ENCODE measurements at places on chromosomes 6 and 20.

DNA sequence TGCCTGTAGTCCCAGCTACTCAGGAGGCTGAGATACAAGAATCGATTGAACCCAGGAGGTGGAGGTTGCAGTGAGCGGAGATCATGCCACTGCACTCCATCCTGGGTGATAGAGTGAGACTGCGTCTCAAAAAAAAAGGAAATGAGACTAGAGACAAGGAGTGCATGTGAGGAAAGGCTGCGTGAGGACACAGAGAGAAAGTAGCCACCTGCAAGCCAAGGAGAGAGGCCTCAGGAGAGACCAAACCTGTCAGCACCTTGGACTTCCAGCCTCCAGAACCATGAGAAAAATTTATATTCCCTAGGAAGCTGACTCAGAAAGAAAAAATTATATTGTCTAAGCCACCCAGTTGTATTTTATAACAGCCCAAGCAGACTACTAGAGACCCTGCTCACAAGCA lies 7.4 kb upstream of the BEND3 start:
- H3K27ac ChIP-seq: no peak overlapping the region

GRCh38 chr6:32889533-32889932 lies 35.5 kb downstream of the PSMB9 start:
- H3K36me3 ChIP-seq: peaks cover 2% of the 10 kb centered on the region
- peaks cover 17% of the 10 kb centered on the region for H3K4me1 ChIP-seq
- DNase-seq: no peak

GRCh38 chr6:113018351-113019151 lies 671.4 kb downstream of the RFPL4B start:
- no peaks in the 10 kb centered on the region for H3K27me3 ChIP-seq
- no peak overlapping the region for H3K27ac ChIP-seq
- no peaks in the 10 kb centered on the region for H3K4me1 ChIP-seq
- no peaks in the 10 kb centered on the region for H3K36me3 ChIP-seq

DNA sequence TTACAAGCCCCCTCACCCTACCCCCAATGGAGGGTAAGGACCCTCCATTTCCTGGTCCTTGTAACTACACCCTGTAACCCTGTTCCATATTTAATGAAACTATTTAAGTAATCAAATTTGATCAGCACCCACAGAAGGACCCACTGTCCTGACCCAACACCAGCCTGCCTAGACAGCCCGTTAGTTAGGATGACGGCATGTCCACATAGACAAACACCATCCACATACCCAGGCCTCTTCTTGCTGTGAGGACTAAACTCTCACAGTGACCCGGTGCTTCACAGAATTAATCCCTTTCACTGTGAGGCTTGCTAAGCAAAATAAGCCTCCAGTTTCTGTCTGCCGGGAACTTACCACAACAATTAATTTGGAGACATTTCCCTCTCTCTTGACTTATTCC lies 32.8 kb upstream of the FOXQ1 start:
- no peak overlapping the region for H3K4me3 ChIP-seq
- no peaks in the 10 kb centered on the region for H3K36me3 ChIP-seq
- no peak for DNase-seq
- H3K27ac ChIP-seq: no peak overlapping the region
- H3K4me1 ChIP-seq: no peaks in the 10 kb centered on the region
- no peaks in the 10 kb centered on the region for H3K27me3 ChIP-seq

GRCh38 chr6:126377594-126378153 lies 37.8 kb downstream of the CENPW start:
- no peaks in the 10 kb centered on the region for H3K36me3 ChIP-seq
- H3K4me3 ChIP-seq: no peak overlapping the region
- no peak for DNase-seq
- no peaks in the 10 kb centered on the region for H3K4me1 ChIP-seq

DNA sequence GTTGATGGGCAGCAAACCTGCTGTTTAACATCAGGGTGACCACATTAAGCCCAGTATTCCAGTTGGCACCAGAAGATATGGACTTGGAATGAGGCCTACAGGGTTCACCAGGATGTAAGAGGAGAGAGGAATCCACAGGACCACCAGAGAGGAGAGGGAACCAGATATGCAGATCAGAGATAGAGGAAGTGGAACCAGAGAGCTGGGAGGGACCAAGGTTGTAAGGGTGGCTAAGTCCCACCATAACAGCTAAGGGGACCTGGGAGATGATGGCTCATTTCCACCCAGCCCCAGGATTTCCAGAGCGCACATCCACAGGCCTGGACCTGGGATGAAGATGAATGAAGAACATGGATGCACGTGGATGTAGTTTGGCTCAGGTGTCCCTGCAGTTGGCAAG lies 11.1 kb downstream of the BTN2A1 start:
- H3K27me3 ChIP-seq: no peaks in the 10 kb centered on the region
- H3K4me1 ChIP-seq: peaks cover 20% of the 10 kb centered on the region
- H3K36me3 ChIP-seq: peaks cover 51% of the 10 kb centered on the region
- no peak overlapping the region for H3K4me3 ChIP-seq
- DNase-seq: peak; percentile 42

GRCh38 chr6:70763754-70764510 lies 96.2 kb downstream of the SMAP1 start:
- no peak overlapping the region for H3K4me3 ChIP-seq
- H3K27ac ChIP-seq: no peak overlapping the region
- H3K36me3 ChIP-seq: no peaks in the 10 kb centered on the region
- H3K4me1 ChIP-seq: no peaks in the 10 kb centered on the region
- DNase-seq: no peak

DNA sequence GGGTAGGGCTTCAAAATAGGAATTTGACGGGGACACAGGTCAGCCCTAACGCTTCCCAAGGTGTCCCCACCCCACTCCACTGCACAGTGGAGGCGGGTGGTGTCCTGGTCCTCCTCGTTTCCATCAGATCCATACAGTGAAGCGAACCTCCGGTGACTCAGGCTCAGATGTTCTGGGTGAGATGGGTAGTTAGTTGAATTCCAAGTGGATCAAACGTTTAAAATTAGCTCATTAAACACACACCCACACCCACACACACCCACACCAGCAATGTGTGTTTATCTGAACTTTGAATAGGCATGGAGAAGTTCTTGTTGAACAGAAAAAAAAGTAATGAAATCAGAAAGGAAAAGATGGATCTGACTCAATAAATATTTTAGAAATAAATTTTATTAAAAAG lies 58.9 kb downstream of the CDH4 start:
- H3K36me3 ChIP-seq: no peaks in the 10 kb centered on the region
- H3K4me1 ChIP-seq: no peaks in the 10 kb centered on the region
- H3K4me3 ChIP-seq: no peak overlapping the region
- H3K27me3 ChIP-seq: no peaks in the 10 kb centered on the region

- H3K27ac ChIP-seq: no peak overlapping the region
- no peak for DNase-seq
- H3K36me3 ChIP-seq: no peaks in the 10 kb centered on the region
- H3K4me3 ChIP-seq: no peak overlapping the region
- H3K27me3 ChIP-seq: no peaks in the 10 kb centered on the region
- no peaks in the 10 kb centered on the region for H3K4me1 ChIP-seq
Observed at GRCh38 chr6:83978324-83978734, 55.2 kb upstream of the MRAP2 start.

DNA sequence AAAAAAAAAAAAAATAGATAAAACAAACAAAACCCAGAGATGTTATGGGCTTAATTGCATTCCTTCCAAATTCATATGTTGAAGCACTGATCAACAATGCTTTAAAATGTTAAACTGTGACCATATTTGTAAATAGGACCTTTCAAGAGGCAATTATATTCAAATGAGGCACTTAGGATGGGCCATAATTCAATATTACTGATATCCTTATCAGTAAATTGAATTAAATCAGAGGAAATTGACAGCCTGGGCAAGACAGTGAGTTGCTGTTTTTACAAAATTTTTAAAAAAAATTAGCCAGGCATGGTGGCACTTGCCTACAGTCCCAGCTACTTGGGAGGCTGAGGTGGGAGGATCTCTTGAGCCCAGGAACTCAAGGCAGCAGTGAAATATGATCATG lies 364.1 kb downstream of the GJA1 start:
- H3K4me1 ChIP-seq: no peaks in the 10 kb centered on the region
- no peak for DNase-seq
- no peaks in the 10 kb centered on the region for H3K36me3 ChIP-seq

DNA sequence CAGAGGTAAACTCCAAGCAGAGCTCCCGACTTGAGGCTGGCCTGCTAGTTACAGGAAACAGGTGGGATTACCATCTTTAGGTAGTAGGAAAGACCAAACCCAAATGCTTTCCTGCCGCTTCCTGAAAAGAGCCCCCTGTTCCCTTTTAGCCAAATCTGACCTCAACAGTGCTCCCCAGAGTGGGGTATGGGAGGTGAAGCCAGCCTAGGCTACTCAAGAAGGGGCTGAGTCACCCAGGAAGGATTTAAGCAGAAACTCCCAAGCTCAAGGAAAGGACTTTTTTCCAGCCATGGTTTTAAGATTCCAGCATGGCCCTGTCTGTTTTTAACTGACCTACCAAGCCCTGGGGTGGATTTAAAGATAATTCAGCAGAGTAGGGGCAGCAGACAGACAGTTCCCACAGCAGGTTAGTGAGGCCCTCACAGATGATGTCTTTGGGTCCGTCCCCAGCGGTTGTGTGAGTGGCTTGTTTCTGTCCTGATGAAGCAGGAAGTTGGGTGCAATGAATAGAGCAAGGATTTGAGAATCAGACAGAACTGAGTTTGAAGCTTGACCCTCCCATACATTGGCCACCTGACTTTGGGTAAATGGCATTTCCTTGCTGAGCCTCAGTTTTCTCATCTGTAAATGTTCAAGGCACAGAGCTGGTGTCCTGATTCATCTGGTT lies 76.9 kb upstream of the MAFB start:
- no peaks in the 10 kb centered on the region for H3K27me3 ChIP-seq
- no peak for DNase-seq
- no peaks in the 10 kb centered on the region for H3K4me1 ChIP-seq
- H3K27ac ChIP-seq: no peak overlapping the region
- H3K36me3 ChIP-seq: no peaks in the 10 kb centered on the region
